H9 (cell line): ENCODE measurements at places on chromosomes 2 and 18.

- H3K4me3 ChIP-seq = no peak overlapping the region
- H3K4me1 ChIP-seq = no peaks in the 10 kb centered on the region
- DNase-seq = no peak
- peaks cover 16% of the 10 kb centered on the region; the same call in 1 of the 2 replicates for H3K36me3 ChIP-seq
- H3K27ac ChIP-seq = no peak overlapping the region
- no peaks in the 10 kb centered on the region for H3K27me3 ChIP-seq
These were observed 171.7 kb downstream of the ANKRD30B start for GRCh38 chr18:14919666-14920065.

GRCh38 chr2:40773291-40773690 lies 321.4 kb upstream of the SLC8A1 start:
- no peak overlapping the region for H3K27ac ChIP-seq
- H3K4me1 ChIP-seq = no peaks in the 10 kb centered on the region
- no peaks in the 10 kb centered on the region for H3K36me3 ChIP-seq
- H3K4me3 ChIP-seq = no peak overlapping the region

GRCh38 chr18:45496741-45497140 lies 118.5 kb upstream of the SLC14A2 start:
- H3K4me1 ChIP-seq = no peaks in the 10 kb centered on the region
- H3K27me3 ChIP-seq = no peaks in the 10 kb centered on the region
- H3K27ac ChIP-seq = no peak overlapping the region
- no peak overlapping the region for H3K4me3 ChIP-seq
- no peaks in the 10 kb centered on the region for H3K36me3 ChIP-seq

- H3K27me3 ChIP-seq = no peaks in the 10 kb centered on the region
- H3K4me1 ChIP-seq = no peaks in the 10 kb centered on the region; the same call in 1 of the 2 replicates
- no peak for DNase-seq
- no peak overlapping the region for H3K4me3 ChIP-seq
- H3K36me3 ChIP-seq = no peaks in the 10 kb centered on the region
These were observed 304.6 kb downstream of the MYCN start for GRCh38 chr2:16244966-16245320.

GRCh38 chr2:27887830-27888229 lies 2.4 kb downstream of the RBKS start:
- no peak overlapping the region for H3K27ac ChIP-seq
- no peaks in the 10 kb centered on the region for H3K27me3 ChIP-seq
- no peaks in the 10 kb centered on the region for H3K4me1 ChIP-seq
- no peaks in the 10 kb centered on the region for H3K36me3 ChIP-seq

- no peak overlapping the region for H3K4me3 ChIP-seq
- H3K4me1 ChIP-seq = peaks cover 4% of the 10 kb centered on the region; the same call in 1 of the 2 replicates
- no peaks in the 10 kb centered on the region for H3K27me3 ChIP-seq
- peak; percentile 29 for DNase-seq
- no peak overlapping the region for H3K27ac ChIP-seq
These were observed 1129.4 kb downstream of the TDRD15 start for GRCh38 chr2:22253171-22253570.

DNA sequence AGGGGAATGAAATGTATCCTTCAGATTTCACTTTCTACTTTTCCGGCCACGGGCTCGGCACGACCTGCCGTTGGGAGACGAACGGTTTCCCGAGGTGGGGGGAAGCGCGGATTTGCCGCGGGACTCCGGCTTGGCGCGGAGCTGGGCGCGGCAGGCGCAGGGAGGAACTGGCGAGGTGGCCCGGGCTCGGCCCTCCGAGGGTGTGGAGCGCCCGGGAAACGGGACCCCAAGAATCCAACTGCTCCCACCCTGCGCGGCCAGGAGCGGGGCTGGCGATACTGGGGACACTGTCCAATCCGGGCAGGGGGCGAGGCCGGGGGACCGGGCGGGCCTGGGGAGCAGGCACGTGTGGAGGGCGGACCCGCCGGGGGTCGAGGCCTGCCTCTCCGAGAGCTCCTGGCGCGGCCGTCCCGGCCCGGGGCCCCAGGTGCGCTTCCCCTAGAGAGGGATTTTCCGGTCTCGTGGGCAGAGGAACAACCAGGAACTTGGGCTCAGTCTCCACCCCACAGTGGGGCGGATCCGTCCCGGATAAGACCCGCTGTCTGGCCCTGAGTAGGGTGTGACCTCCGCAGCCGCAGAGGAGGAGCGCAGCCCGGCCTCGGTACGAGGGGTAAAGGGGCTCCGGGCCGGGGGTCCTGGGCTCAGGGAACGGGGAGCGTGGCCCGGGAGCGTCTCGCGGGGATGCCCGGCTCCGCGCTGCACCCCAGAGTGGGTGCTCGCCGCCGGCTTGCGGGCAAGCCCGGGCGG lies at the start of gene ANXA4:
ANXA4 (plus strand) TSS at position 560 of the 747 bp plus-strand sequence. CDS start 39,432 bp downstream, outside the sequence.
- peaks cover 1% of the 10 kb centered on the region; the same call in 1 of the 2 replicates for H3K27me3 ChIP-seq
- H3K4me1 ChIP-seq = no peaks in the 10 kb centered on the region
- H3K4me3 ChIP-seq = peak within 1 kb of the TSS; percentile 83
- no peaks in the 10 kb centered on the region for H3K36me3 ChIP-seq
- no peak within 1 kb of the TSS for H3K27ac ChIP-seq
- peak; percentile 69 for DNase-seq

- H3K27ac ChIP-seq = no peak overlapping the region
- H3K4me1 ChIP-seq = no peaks in the 10 kb centered on the region
- no peaks in the 10 kb centered on the region for H3K27me3 ChIP-seq
- no peaks in the 10 kb centered on the region; the same call in 2 of the 3 replicates for H3K36me3 ChIP-seq
- no peak for DNase-seq
- H3K4me3 ChIP-seq = no peak overlapping the region
These were observed 148.5 kb downstream of the TANC1 start for GRCh38 chr2:159116922-159117321.

DNA sequence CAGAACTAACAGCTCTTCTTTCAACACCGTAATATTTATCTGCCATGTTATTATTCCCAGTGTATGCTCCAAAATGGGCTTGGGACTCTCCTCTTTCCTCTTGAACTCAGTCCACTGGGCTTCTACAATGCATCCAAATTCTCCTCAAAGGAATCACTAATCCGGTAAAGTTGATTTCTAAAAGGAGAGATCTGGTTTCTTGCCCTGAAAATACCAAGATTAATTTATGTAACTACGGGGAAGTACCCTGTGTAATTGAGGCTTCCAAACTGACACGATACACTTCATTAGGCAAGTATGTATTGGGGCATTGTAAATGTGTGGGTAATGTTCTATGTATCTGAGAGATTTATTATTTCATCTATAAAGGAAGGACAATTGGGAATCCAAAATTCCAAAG lies 5.7 kb downstream of the NCKAP5 start:
- H3K36me3 ChIP-seq = no peaks in the 10 kb centered on the region
- no peaks in the 10 kb centered on the region for H3K4me1 ChIP-seq
- no peak for DNase-seq
- H3K27ac ChIP-seq = no peak overlapping the region
- H3K27me3 ChIP-seq = no peaks in the 10 kb centered on the region

GRCh38 chr18:37482433-37482832 lies 83.2 kb downstream of the CELF4 start:
- H3K4me1 ChIP-seq = peaks cover 5% of the 10 kb centered on the region; the same call in 1 of the 2 replicates
- no peaks in the 10 kb centered on the region for H3K36me3 ChIP-seq
- no peak overlapping the region for H3K27ac ChIP-seq
- no peak overlapping the region for H3K4me3 ChIP-seq
- no peak for DNase-seq

GRCh38 chr2:40036241-40036640 lies 257.2 kb upstream of the THUMPD2 start:
- H3K27me3 ChIP-seq = no peaks in the 10 kb centered on the region
- H3K4me3 ChIP-seq = no peak overlapping the region
- H3K27ac ChIP-seq = no peak overlapping the region
- H3K36me3 ChIP-seq = peaks cover 8% of the 10 kb centered on the region; the same call in 1 of the 2 replicates
- no peaks in the 10 kb centered on the region for H3K4me1 ChIP-seq

DNA sequence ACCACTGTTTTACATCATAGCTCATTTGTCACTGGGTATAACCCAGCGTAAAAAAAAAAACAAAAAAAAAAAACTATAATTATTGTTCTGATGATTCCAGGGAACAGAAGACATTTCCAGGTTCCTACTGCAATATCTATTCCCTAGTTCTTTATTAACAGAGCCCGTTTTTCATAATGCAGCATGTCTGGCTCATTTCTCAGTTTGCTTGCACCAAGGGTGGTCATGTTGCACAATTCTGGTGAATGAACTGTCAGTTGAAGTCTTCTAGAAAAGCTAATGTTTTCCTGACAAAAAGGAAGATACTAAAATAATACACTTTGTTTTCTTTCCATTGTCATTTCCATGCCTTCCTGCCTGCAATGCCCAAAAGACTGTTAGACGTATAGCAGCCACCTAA lies 180.1 kb downstream of the RDH14 start:
- no peaks in the 10 kb centered on the region for H3K27me3 ChIP-seq
- H3K4me1 ChIP-seq = no peaks in the 10 kb centered on the region
- no peaks in the 10 kb centered on the region for H3K36me3 ChIP-seq
- H3K27ac ChIP-seq = no peak overlapping the region

- no peak overlapping the region for H3K27ac ChIP-seq
- H3K4me3 ChIP-seq = no peak overlapping the region
- H3K4me1 ChIP-seq = no peaks in the 10 kb centered on the region; the same call in 1 of the 2 replicates
- no peaks in the 10 kb centered on the region for H3K27me3 ChIP-seq
- H3K36me3 ChIP-seq = no peaks in the 10 kb centered on the region
These were observed 160.3 kb upstream of the TCF4 start for GRCh38 chr18:55748227-55748738.

DNA sequence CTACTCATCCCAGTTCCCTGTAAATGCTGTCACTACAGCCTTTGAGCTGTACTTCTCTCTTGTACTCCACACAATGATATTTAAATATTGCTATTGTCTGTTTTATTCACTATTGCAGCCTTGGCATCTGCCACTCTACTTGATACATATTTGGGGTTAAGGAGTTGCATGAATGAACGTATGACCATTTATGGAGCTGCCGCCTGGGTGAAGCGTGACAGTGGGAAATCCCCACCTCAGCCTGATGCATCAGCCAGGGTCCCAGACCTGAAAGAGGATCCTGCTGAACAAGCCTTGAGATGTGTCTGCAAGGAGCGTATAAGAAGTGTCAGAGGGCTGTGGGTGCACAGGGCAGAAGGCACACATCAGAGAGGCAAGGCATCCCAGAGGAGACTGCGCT lies 39.1 kb downstream of the MRPL35 start:
- no peak overlapping the region for H3K4me3 ChIP-seq
- no peaks in the 10 kb centered on the region for H3K36me3 ChIP-seq
- no peaks in the 10 kb centered on the region; the same call in 1 of the 2 replicates for H3K4me1 ChIP-seq

DNA sequence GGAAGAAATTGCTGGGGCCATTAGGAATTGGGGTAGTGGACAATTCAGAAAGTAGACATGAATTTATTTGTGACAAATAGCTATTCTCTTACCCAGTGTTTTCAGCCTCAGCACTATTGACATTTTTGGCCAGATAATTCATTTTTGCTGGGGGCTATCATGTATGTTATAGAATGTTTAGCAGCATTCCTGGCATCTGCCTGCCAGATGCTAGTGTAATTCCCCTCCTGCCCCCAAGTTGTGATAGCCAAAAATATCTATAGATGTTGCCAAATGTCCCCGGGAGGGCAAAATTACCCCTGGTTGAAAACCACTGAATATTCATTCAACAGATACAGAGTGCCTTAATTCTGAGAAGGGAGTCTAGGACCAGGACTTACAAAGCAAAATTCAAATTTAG lies 183.6 kb downstream of the BABAM2 start:
- DNase-seq = no peak
- H3K4me1 ChIP-seq = no peaks in the 10 kb centered on the region
- no peaks in the 10 kb centered on the region for H3K27me3 ChIP-seq
- H3K27ac ChIP-seq = no peak overlapping the region
- H3K4me3 ChIP-seq = no peak overlapping the region
- no peaks in the 10 kb centered on the region for H3K36me3 ChIP-seq
